Activated CD8-positive, alpha-beta memory T cell treated with anti-CD3 and anti-CD28 coated beads for 4 hours (primary cell): ENCODE measurements at places on chromosomes 1 and 21.

DNA sequence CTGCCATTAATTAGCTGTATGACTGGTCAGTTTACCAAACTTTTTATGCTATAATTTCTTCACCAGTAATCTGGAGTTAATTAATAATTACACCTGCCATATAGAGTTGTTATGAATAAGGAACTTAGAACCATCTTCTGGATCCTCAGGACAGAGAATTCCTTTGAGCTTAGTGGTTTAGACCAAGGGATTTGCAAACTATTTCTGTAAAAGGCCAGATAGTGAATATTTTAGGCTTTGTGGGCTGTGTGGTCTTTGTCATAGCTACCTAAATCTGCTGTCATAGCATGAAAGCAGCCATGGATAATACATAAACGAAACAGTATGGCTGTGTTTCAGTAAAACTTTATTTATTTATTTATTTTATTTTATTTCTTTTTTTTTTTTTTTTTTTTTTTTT is 9.0 kb downstream of the TIMM17A start:
- DNase-seq = no peak

- DNase-seq = no peak
Measured at GRCh38 chr1:38061290-38061689, 14.7 kb upstream of the POU3F1 start.

DNA sequence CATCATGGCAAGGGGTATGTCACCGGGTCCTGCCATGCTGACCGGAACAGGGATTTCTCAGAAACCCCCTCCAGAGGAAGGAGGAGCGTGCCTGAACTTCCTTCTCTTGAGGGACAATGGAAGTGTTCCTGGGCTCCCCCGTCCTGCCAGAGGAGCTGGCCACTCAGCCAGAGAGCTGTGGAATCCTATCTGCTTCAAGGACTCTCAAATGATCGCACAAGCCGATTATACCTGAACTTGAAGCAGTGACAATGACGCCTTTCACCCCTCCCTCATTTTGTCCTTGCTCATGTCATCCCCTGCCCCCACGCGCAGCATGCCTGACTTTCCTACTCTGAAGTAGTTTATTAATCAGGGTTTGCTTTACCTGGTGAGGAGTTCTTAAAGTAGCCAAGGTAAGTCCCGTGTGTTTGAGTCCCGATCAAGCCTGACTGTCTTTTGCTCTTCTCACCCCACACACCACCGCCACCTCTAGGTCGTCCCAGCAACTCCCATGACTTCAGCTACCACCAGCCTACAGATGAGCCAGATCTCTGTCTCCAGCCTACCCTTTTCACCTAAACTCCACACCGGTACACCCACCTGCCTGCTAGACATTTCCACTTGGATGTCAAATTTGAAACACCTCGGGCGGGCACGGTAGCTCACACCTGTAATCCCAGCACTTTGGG is 25.0 kb upstream of the PRELP start:
- DNase-seq = no peak

GRCh38 chr1:33384040-33384812 is 46.7 kb downstream of the PHC2 start:
- DNase-seq = no peak

GRCh38 chr21:35227786-35228185 is 178.7 kb upstream of the RUNX1 start:
- DNase-seq = no peak

DNA sequence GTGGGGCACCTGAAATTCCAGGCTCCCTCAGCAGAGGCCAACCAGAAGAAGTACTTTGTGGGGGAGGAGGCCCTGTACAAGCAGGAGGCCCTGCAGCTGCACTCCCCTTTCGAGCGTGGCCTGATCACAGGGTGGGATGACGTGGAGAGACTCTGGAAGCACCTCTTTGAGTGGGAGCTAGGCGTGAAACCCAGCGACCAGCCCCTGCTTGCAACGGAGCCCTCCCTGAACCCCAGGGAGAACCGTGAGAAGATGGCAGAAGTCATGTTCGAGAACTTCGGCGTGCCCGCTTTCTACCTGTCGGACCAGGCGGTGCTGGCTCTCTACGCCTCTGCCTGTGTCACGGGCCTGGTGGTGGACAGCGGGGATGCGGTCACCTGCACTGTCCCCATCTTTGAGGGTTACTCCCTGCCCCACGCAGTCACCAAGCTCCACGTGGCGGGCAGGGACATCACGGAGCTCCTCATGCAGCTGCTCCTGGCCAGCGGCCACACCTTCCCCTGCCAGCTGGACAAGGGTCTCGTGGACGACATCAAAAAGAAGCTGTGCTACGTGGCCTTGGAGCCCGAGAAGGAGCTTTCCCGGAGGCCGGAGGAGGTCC is 634 bp downstream of the ACTRT2 start:
- DNase-seq = no peak

DNA sequence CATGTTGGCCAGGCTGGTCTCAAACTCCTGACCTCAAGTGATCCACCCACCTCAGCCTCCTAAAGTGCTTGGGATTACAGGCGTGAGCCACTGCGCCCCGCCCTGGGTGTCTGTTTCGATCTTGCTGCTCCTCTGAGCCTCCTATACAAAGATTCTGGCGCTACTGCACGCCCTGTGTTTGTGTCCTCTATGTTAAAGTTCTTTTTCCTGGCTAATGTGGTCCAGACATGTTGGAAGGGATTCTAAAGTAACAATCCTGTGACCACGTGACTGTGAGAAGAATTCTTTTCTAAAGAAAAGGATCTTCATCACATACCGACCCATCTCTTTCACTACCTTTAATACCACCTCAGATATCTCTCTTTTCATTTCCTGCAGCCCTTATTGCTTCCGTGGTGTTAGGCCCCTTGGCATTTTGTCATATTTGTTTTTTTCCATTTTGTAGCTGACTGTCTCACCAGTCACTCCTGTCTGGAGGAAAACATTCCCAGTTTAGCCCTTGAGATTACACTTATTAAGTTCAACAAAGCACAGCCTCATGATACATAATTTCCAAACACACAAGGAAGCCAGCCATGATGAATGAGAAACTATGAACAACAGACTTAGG is 27.2 kb upstream of the ENO1 start:
- DNase-seq = no peak

GRCh38 chr1:66175098-66175497 is 358.9 kb upstream of the SGIP1 start:
- DNase-seq = no peak

DNA sequence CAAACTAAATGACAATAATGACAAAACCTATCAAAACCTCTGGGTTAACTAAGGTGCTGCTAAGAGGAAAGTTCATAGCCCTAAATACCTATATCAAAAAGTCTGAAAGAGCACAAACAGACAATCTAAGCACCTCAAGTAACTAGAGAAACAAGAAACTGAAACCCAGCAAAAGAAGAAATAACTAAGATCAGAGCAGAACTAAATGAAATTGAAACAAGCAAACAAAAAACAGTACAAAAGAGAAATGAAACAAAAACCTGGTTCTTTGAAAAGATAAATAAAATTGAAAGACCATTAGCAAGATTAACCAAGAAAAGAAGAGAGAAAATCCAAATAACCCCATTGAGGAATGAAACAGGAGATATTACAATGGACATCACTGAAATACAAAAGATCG is 44.8 kb upstream of the KIAA0040 start:
- no peak for DNase-seq

DNA sequence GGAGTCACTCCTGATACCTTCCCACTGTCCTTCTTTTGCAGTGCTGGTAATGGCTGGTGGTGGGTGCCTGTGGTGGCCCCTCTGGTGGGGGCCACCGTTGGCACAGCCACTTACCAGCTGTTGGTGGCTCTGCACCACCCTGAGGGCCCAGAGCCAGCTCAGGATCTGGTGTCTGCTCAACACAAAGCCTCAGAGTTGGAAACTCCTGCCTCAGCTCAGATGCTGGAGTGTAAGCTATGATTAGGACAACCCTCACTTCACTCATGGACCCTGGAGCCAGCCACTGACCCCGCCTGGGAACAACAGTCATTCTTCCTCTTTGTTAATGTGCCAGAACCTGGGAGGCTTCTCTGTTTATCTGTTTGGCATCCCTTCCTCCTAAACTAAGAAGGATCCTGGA is 1.1 kb upstream of the ATP8B2 start:
- DNase-seq = no peak

- DNase-seq = no peak
Measured at GRCh38 chr1:164746632-164747031, 187.6 kb downstream of the PBX1 start.

- no peak for DNase-seq
Measured at GRCh38 chr1:178959543-178960460, 65.9 kb upstream of the FAM20B start.
